ENCODE measurements at places on chromosomes 5 and 9. TPM values are rescaled to one million over a fixed set of nuclear protein-coding genes. Genes with fewer than 3 reads are reported as not detected.

The APBA1 gene
- 3.8 TPM for total RNA-seq

The FBP1 gene
- total RNA-seq, result 0.85 TPM

The HRCT1 gene
- not detected for total RNA-seq

The ADAM19 gene
- 145 TPM for total RNA-seq

The ZNF366 gene
- total RNA-seq, result not detected

The GRPEL2 gene
- 27.6 TPM for total RNA-seq

The GLIPR2 gene
- total RNA-seq, result 10.7 TPM

The NRG2 gene
- 0.11 TPM for total RNA-seq

The PCDHGC4 gene
- not detected for total RNA-seq

The DUSP1 gene
- total RNA-seq, result 18.3 TPM

The HBEGF gene
- total RNA-seq, result 12.6 TPM

The CACNA1B gene
- not detected for total RNA-seq

- no peak for ATAC-seq
Measured at GRCh38 chr5:180289433-180289832, 2.5 kb downstream of the MAPK9 start.

GRCh38 chr9:72681283-72681630 lies 159.8 kb downstream of the TMC1 start:
- ATAC-seq, result no peak

GRCh38 chr9:107858260-107858659 lies 368.7 kb upstream of the KLF4 start:
- ATAC-seq, result no peak

- ATAC-seq, result no peak
Measured at GRCh38 chr5:10227379-10227778, 22.3 kb downstream of the ATPSCKMT start.

GRCh38 chr9:70170151-70170790 lies 88.5 kb upstream of the SMC5 start:
- ATAC-seq, result no peak

DNA sequence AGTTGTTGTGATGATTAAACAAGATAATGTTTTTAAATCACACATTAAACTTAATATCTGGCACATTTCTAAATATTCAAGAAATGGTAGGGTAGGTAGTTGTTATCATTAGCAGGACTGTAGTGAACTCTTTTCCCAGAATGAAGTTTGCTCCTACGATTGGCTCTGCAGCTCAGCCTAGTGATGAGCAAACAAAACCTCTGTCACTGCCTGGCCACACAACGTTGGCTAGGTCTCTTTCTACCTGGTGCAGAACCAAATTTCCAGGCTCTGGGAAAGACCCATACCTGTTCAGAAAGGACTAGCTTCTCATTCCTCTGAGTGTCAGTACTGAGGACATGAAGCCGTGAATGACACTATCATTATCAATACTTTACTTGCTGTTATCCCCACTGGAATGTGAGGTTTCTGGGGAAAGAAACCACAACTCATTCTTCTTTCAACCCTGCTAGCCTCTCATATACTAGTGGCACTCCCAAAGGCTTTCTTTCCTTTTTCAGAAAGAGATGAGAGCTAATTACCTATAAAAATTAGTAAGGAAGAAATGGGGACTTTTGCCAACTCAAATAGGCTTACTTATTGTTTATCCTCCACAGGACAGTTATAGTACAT lies 219.3 kb upstream of the TRIM32 start:
- no peak for ATAC-seq

GRCh38 chr9:137048655-137049543 lies 2.9 kb upstream of the NPDC1 start:
- ATAC-seq, result no peak

DNA sequence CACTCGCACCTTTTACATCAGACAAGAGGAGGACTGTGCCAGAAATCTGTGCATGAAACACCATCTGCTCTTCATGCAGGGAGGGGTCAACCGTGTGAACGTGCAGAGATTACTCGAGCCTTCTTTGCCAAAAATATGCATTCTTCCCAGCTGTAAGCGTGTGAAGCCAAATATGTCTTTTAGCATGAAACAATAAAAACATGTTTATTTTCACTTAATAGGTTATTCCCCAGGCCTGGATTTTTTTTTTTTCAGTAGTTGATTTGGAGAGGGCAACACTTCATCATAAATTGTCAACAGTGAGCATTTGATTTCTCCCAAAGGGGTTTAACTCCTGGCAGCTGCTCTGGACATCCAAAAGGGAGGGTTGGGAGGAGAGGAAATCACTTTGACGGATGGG lies 23.8 kb downstream of the PLAC8L1 start:
- no peak for ATAC-seq

- ATAC-seq, result no peak
Measured at GRCh38 chr5:21152611-21153010, 1164.6 kb upstream of the CDH18 start.

- ATAC-seq, result no peak
Measured at GRCh38 chr5:127834094-127834531, 130.9 kb downstream of the CCDC192 start.

DNA sequence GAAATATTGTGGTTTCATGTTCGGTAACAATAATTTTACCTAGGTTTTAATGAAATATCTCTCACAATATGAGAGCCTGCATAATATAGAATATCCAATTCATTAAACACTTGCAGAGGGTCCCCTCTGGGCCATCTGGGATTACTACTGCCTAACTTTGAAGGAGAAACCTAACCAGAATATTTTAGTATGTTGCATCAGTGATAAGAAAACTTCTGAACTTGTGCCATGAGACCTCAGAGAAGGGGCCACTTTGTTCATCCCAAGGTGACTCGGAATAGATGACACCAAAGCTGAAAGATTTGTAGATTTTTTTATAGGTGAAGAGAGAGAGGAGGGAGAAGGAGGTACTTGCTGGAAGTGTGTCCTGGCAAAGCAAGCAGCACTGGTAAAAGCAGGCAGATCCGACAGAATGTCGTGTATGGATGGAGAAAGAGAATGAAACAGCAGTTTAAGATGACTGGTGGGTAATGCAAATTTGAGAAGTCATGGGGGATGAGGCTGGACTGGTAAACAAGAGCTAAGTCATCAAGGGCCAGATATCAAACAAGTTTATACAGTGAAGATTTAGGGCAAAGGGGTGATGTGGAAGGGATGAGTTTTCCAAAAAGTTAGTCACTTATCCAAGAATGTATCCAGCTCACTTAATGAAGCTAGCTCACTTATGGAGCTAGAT lies 372.3 kb downstream of the ADGRV1 start:
- no peak for ATAC-seq

DNA sequence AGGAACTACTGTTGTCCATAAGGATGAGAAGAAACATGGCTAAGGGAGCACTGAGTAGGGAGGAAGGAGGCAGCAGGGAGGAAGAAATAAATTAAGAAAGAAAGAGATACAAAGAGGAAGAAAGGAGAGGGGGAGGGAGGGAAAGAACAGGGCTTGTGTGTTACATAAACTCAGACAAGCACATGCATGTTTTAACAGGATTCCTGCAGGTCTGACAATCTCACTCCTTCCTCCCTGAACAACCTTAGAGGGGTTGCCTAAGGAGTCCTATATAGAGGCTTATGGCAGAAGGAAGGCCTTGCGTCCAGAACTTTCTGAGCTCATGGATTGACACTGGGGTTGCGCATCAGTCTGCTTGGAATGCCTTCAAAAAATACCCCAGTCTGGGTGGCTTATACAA lies 4.2 kb upstream of the KCNIP1 start:
- ATAC-seq, result no peak

- ATAC-seq, result no peak
Measured at GRCh38 chr9:88736136-88736637, 201.2 kb downstream of the NXNL2 start.

DNA sequence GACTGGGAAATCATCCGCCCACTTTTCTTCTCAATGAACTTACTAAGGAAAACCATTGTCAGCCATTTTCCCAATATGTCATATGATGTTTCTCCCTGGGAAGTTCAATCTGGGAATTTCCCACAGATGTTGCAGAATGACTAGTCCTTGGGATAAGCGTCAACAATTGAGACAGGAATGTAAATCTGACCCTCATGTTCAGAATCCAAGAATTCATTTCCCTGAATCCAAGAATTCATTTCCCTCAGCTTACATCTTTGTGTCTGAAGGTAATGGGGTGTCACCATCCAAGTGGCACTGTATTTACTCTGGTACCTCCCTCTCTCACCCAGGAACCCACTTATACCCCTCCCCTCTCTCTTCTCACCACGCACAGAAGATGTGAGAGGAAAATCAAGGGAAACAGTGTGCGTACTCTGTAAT lies 7.4 kb downstream of the KLF9 start:
- ATAC-seq, result no peak

DNA sequence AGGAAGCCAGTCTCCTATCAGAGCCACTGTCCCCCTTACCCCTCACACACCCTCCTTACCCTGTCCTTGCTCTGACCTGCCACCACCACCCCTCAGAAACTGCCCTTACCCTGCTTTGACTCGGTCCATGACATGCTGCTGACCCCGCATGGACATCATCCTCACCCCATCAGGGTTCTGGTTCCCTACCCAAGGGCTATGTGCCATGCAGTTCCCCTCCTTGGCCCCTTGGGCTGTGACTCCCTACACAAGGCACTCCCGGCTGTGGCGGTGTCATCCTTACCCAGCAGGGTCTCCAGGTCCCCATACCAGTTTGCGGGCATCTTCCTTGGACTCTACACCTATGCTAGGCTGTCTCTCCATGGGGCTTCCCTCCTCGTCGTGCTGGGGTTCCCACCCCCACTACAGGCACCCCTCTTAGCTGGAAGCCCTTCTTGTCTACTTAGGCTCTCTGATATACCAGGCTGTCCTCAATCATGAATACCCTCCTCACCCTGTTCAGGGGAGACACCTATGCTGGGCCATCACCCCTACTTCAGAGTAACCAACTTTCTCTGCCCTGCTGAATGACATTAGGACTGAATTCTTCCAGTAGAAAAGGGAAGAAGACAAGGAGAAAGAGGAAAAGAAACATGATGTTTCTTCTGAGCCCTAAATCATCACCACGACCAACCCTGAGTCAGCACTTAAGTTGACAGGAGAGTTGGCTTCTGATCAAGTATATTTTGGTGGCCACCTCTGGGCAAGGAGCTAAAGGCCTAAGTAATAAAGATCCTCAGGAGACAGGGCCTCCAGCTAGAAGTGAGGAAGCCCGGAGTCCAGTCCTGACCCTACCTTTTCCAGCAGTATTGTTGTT lies 115.2 kb downstream of the GCNT1 start:
- no peak for ATAC-seq

DNA sequence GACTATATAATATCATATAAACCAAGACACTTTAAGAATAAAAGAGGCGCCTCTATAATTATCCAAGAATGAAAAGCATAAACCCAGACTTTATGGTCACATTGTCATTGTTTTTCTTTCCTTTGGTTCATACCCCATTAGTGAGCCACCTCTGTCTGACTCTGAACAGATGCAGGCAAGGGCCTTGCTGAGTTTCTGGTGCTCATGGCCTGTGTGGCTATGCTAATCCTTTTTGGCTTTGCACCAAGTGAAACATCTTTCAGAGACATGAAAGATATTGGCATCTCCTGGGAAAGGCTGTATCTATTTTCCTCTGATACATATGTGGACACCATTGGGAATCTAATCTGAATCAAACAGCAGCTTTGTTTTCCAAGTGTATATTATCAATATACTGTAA lies 222.5 kb downstream of the CHSY3 start:
- ATAC-seq, result no peak

DNA sequence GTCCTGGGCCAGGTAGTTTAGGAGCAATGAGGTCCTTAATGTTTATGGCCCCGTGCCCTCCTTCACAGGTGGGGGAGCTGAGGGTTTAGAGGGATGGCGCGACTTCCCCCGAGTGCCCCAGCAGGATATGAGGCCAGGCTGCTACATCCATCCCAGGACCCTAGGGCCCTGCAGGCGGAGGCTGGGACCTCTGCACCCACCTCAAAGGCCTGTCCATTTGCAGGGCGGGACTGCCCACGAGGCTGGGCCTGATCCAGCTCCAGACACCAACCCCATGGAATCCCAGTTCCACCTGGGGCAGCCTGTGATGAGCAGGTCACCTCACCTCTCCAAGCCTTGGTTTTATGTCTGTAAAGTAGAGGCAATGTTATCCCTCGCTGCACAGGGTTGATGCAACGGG lies 142.1 kb downstream of the RXRA start:
- no peak for ATAC-seq

DNA sequence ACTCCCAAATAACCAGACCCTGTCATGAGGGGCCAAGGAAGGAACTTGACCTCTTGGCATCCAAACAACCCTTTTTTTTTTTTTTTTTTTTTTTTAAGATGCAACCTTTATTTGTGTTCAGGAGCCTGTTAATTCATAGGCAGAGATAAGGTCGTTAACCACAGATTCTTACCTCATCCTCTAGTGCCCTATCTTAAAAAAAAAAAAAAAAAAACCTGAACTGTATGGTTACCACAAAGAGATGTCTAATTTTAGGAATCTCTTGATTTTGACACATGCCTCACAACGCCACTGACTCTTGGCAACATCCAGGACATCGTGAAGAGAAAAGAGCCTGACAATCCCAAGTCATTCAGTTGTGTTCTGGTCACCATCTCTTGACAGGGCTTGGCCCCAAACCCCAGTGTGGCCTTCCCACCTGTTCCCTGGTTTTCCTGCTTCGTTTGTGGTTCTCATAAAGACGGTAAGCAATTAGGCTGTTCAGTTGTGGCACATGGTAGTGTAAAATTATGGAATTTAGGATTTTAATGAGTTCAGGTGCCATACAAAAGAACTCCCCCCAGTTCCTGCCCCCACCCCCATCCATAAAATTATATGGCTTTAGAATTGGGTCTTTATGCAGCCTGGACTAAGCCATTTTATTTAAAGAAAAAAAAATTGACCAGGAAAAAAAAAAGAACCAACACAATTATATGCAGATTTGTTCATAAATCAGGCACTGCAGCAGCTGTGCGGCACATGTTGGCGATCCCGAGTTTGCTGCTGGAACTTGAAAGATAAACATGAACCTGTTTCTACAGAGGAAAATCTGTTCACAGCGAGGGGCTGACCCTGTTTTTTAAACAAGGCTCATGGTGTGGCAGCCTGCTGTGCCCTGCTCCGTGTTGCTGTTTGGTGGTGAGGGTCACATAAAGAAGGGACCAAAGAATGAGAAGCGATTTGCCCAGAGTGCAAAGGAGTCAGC lies 267.8 kb upstream of the CLINT1 start:
- ATAC-seq, result no peak

- ATAC-seq, result no peak
Measured at GRCh38 chr5:172278356-172278755, 5.2 kb downstream of the UBTD2 start.

DNA sequence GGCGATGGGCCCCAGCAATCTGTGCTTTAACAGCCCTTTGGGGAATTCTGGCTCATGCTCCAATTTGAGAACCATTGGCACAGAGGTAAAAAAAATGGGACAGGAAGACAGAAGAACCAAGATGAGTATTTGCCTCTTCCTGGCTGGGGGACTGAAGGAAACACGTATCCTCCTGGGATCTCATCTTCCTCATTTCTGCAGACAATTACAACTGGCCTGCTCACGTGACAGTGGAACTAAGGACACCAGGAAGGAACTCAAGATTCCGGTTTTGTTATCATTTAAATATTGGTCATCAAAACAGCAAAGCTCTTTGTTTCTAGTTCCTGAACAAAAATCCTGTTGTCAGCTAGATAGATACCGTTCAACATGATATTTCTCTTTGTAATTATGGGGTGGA lies 216.0 kb upstream of the DAP start:
- no peak for ATAC-seq

GRCh38 chr5:160165137-160166068 lies 46.2 kb upstream of the PWWP2A start:
- peak; percentile 57 for ATAC-seq
